ENCODE measurements at places on chromosomes 6 and 20. TPM values are rescaled to one million over a fixed set of nuclear protein-coding genes. Genes with fewer than 3 reads are reported as not detected.

Gene NNAT
- total RNA-seq = 5.2 TPM

Gene PLCB1
- 43.8 TPM for total RNA-seq

Gene POM121L2
- total RNA-seq = not detected

Gene SRSF6
- total RNA-seq = 58.7 TPM

Gene AVP
- total RNA-seq = not detected

Gene APOM
- total RNA-seq = 0.65 TPM

Gene MUCL3
- not detected for total RNA-seq

Gene SOX12
- 8.5 TPM for total RNA-seq

Gene SYNDIG1
- not detected for total RNA-seq

Gene ANKRD60
- total RNA-seq = not detected

Gene TMEM14A
- 21.3 TPM for total RNA-seq

Gene PI16
- total RNA-seq = not detected

Gene SPEF1
- total RNA-seq = not detected

Gene PNPLA1
- total RNA-seq = not detected

Gene MSH5
- total RNA-seq = 18.8 TPM

Gene CLDN20
- total RNA-seq = not detected
